Activated B cell treated with CpG ODN at 0.5 μM for 24 hours (primary cell): ENCODE measurements at places on chromosomes 16 and 17. TPM values are rescaled to one million over a fixed set of nuclear protein-coding genes. Genes with fewer than 3 reads are reported as not detected.

The TERB1 gene
- total RNA-seq = 0.27 TPM in 1 of 2 replicates, not detected in the other

The EPX gene
- not detected in 2 replicates for total RNA-seq

The PLCG2 gene
- total RNA-seq = 449 and 525 TPM in 2 replicates

The MGAT5B gene
- total RNA-seq = 5.6 and 7.4 TPM in 2 replicates

The CD300A gene
- 0.34 and 0.71 TPM in 2 replicates for total RNA-seq

The PRSS33 gene
- not detected in 2 replicates for total RNA-seq

The NGFR gene
- total RNA-seq = 1.2 and 1.3 TPM in 2 replicates

The HID1 gene
- 1.5 and 2.1 TPM in 2 replicates for total RNA-seq

The IRX3 gene
- total RNA-seq = not detected in 2 replicates

The PRSS8 gene
- total RNA-seq = not detected in 2 replicates

The HSPB9 gene
- not detected in 2 replicates for total RNA-seq

The SLC6A4 gene
- total RNA-seq = not detected in 2 replicates

The ELMO3 gene
- total RNA-seq = 6.8 and 6.9 TPM in 2 replicates

The GPR179 gene
- total RNA-seq = 0.07 TPM in 1 of 2 replicates, not detected in the other

The CTRB2 gene
- not detected in 2 replicates for total RNA-seq

The CDK5RAP3 gene
- total RNA-seq = 275 and 286 TPM in 2 replicates

The STAT5B gene
- total RNA-seq = 80.3 and 82.6 TPM in 2 replicates

The KRTAP1-1 gene
- not detected in 2 replicates for total RNA-seq

The TNS4 gene
- total RNA-seq = 0.18 TPM in 1 of 2 replicates, not detected in the other

The KCTD19 gene
- not detected in 2 replicates for total RNA-seq

The UTS2R gene
- total RNA-seq = not detected in 2 replicates

The GFER gene
- 31.6 and 39.4 TPM in 2 replicates for total RNA-seq

The PPM1E gene
- total RNA-seq = 0.02 and 0.07 TPM in 2 replicates

The PDILT gene
- not detected in 2 replicates for total RNA-seq

The TBC1D3C gene
- total RNA-seq = 4.6 and 8.5 TPM in 2 replicates

The TNK1 gene
- total RNA-seq = 3.5 and 5.8 TPM in 2 replicates

The SRSF1 gene
- total RNA-seq = 288 and 289 TPM in 2 replicates

The EIF3CL gene
- total RNA-seq = 98.8 and 99.8 TPM in 2 replicates

The KCNJ16 gene
- not detected in 2 replicates for total RNA-seq

The OTOA gene
- 0.42 and 0.60 TPM in 2 replicates for total RNA-seq

The STH gene
- not detected in 2 replicates for total RNA-seq

The HNF1B gene
- 36.3 and 40.0 TPM in 2 replicates for total RNA-seq

The SEZ6L2 gene
- total RNA-seq = not detected in 2 replicates

The CDH1 gene
- total RNA-seq = 8.2 and 10.7 TPM in 2 replicates

The CIITA gene
- 332 and 401 TPM in 2 replicates for total RNA-seq

The FN3KRP gene
- total RNA-seq = 26.7 and 28.5 TPM in 2 replicates

The DBNDD1 gene
- total RNA-seq = 0.32 and 0.47 TPM in 2 replicates
